ENCODE measurements at places on chromosomes 3 and 15.

DNA sequence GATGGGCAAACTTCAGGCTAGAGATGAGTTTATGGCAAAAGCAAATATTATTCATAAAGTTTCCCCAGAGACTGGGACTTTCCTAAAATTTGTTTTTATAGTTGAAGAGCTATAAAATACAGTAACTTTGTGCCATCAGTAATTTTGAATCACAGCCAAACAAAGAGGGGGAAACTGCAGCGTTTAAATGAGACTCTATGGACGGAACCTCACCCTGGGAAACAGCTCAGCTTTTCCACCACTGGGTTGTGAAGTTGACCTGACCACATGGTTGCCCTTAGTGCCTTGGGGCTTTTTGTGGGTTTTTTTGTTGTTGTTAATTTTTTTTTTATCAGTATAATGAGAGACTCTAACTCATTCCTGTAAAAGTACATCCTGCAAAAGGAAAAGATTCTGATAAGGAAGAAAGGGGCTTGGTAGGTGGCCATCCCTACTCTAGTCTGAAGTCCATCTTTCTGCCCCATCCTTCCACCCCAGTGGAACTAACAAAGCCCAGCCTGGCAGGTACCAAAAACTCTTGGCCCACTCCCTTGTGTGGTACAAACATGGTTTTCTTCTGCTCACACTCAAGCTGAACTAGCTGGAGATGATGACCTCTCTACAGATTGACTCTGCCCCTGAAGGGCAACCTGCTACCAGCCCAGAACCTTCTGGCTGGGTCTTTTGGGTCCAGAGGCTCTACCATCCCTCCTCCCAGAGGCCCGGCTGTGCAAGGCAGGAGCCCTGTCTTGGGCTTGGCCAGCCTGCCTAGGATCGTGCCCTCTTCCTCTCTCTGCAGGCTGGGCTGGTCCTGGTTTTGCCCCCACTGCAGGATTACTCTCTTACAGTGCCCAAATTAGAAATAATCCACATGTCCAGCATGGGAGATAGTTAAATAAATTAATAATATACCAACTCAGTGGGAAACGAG lies 41.2 kb downstream of the RLBP1 start:
- no peak for DNase-seq

DNA sequence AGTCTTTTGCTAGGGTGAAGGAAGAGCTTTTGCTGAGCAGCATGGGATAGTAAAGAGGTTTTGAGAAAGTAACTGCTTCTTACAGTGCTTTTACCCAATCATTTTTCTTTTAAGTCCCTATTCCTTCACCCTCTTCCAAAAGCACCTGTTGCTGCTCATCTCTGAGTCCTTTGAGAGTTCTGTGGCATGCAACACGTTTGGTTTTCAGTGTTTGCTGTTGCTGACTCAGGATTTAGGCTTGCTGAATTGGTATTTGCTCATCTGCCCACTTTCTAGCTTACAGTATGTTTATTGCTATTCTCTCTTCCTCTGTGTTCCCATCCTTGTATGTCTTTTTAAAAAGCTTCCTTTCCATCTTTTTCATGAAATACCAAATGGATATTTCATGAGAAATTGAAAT lies 55.9 kb upstream of the THRB start:
- no peak for DNase-seq

DNA sequence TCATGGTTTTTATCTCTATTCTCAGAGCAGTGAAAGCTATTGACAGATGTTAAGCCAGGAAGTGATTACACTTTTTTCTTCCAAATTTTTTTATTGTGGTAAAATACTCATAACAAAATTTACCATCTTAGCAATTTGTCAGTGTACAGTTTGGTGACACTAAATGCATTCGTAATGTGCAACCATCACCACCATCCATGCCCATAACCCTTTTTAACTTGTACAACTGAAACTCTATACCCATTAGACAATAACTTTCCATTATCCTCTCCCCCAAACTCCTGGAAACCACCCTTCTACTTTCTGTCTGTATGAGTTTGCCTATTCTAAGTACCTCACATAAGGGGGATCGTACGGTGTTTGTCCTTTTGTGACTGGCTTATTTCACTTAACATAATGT lies 15.1 kb upstream of the POMGNT2 start:
- no peak for DNase-seq

- no peak for DNase-seq
Measured at GRCh38 chr15:72113347-72114031, 4.5 kb downstream of the MYO9A start.

GRCh38 chr3:72341380-72341770 lies 506.9 kb downstream of the SHQ1 start:
- no peak for DNase-seq

DNA sequence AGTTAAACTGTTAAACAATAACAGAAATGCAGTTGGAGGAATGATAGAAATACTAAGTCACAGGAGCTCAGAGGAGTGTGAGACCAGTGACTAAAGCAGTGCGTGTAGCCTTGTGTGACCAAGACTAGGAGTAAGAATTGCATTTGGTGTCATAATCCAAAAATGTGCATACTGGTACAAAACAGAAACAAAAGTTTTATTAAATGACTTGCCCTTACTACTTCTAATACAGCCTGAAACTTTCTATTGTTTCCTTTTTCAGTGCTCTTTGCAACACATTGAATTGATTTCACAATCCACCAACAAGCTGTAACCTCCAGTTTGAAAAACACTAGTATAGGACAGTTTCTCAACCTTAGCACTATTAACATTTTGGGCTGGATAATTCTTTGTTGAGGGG lies 17.1 kb downstream of the SNX1 start:
- no peak for DNase-seq

- DNase-seq, result no peak
Measured at GRCh38 chr3:41131224-41131623, 68.1 kb upstream of the CTNNB1 start.

DNA sequence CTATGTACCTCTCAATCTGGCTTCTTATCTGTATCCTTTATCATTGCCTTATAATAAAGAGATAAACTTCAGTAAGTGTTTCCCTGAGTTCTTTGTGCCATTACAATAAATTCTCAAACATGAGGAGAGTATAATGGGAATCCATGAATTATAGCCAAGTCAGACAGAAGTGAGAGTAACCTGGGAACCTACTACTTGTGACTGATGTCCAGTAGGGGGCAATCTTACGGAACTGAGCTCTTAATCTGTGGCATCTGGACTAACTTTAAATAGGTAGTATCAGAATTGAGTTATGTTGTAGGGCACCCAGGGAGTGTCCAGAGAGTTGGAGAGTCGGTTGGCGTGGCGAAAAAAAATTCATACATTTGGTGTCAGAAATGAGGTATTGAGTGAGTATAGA lies 542.6 kb downstream of the ZBBX start:
- no peak for DNase-seq

DNA sequence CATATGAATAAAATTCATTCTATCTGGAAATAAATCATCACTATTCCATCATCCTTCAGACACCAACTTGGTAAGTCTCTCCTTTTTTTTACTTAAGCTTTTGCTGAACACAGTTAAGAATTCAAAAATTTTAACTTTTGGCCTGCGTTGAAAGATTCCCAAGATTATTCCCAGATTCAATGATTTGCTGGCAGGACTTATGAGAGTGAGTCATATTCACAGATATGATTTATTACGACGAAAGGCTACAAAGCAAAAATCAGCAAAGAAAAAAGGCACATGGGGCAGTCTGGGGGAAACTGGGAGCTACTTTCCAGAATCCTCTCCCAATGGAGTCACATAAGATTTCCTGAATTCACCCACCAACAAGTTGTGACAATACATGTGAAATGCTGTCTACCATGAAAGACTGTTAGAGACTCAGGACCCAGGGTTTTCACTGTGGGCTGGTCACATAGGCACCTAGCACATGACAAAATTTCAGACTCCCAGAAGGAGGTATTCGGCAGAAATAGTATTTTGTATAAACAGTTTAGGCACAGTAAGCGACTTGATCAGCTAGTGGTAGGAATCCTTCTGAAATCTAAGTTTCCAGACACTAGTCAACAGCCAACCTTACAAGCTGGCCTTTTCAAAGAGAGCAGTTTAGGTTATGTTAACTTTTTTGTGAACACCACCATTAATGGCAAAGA lies 82.1 kb downstream of the DLG1 start:
- DNase-seq, result no peak

GRCh38 chr3:136678981-136679380 lies 73.2 kb downstream of the STAG1 start:
- DNase-seq, result no peak

GRCh38 chr15:68559345-68560310 lies 19.2 kb upstream of the CORO2B start:
- peak; percentile 59 for DNase-seq

DNA sequence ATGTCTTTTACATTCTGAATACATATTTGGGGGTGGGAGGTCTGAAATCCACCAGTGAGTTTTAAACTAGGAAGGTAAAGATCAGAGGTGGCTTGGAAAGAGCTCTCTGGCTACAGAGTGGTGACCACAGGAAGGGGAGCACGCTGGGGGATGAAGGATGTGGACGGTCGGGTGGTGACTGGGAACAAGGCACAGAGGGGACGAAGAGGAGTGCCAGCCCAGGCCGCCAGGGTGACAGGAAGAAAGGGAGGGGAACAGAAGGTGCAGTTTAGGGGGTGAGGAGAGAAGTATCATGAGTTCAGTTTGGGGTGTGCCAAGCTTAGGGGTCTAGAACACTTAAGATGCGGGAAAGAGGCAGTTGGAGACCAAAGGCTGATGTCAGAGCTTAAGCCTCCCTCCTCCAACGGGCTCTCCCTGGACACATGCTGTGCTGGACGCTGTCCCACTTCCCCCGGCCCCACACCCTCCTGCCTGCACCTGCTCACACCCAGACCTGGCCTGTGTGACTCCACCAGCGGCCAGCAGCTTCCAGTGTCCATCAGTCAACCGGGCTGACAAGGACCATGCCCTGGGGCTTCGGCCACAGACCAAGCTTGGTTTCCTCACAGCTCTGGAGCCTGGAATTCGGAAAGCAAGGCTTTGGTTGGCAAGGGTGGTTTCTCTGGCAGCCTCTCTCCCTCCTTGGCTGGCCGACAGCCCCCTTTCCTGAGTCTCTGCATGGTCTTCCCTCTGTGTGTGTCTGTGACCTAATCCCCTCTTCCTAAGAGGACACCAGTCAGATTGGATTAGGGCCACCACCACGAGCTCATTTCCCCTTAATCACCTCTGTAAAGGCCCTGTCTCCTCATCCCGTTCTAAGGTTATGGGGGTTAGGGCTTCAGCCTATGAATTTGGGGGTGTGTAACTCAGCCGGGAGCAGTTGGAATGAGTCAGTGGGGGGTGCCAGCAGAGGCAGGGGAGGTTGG lies 120.4 kb upstream of the IQSEC1 start:
- DNase-seq, result no peak

- no peak for DNase-seq
Measured at GRCh38 chr3:197001972-197002700, 27.5 kb downstream of the MELTF start.

- no peak for DNase-seq
Measured at GRCh38 chr3:54870423-54870822, 57.4 kb downstream of the LRTM1 start.

DNA sequence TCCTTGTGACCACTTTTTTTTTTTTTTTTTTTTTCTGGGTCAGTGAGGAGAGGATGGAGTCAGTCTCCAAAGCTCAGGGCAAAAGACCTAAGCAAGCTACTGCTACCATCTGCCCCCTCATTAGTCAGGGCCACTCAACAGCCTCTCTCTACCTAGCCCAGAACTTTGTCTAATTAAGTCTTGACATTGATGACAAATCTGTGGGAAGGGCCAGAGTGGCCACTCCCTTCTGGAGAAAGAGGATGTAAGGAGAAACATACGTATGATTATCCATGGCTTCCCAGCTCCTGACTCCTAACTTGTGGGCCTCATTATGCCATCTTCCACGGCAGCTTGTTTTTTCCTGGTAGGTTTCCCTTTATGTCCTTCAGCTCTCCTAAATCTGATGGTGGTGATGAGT lies 37.9 kb downstream of the NR1I2 start:
- DNase-seq, result no peak

DNA sequence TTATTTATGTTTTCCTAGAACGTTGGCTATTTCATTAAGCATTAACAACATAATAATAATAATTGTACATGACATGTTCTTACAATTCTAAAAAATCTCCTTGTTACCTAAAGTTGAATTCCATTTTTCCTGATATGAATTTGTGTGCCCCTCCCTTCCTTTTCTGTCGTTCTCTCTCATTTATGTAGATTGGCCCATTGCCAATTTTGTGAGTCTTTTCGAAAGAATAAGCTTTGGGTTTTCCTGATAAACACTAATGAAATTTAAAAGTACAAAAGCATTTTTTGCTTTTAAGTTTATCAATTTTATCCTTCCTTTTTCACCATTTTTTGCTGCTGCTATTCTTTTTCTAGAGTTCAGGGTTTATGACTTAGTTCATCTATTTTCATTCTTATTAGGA lies 44.9 kb downstream of the PRR23E start:
- DNase-seq, result no peak

GRCh38 chr15:101657968-101658784 lies 6.0 kb upstream of the TM2D3 start:
- DNase-seq, result peak; percentile 79

- DNase-seq, result no peak
Measured at GRCh38 chr3:141524988-141525387, 38.2 kb downstream of the RASA2 start.

DNA sequence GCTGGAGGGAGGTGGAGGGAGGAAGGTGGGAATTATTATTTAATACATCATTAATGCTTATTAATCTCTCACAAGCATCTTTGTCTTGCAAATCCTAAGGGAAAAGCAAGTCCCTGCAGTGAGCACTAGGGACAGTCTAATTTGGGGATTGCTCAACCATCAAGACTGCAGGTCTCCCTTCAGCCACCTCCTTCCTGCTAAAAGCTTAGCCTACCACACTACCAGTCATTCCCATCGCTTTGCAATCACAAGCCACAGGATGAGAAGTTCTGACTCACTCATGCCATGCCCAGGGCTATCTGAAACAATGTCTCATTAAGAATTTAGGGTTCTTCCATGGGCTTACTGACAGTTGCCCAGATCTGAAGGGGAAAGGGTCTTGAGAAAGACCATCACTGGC lies 51.0 kb upstream of the EIF1B start:
- DNase-seq, result no peak

- DNase-seq, result no peak
Measured at GRCh38 chr15:57504599-57504940, 87.1 kb upstream of the MYZAP start.

- no peak for DNase-seq
Measured at GRCh38 chr3:74787011-74787410, 172.6 kb upstream of the CNTN3 start.

DNA sequence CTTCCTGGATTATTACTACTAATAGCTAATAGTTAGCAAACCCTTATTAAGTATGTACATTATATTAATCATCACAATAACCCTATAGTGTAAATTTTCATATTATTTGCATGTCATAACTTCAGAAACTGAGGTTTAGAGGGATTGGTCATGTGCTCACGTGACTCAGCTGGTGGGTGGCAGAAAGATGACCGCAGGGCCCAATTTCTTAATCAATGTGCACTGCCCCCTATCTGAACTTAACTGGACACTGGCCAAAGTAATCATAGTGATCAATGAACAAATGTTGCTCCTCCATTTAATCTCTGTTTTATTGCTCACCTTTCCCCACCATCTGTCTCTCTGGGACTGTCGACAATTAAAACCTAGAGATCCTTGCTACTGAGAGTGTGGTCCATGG lies 52.2 kb downstream of the PLD1 start:
- no peak for DNase-seq

- peak; percentile 32 for DNase-seq
Measured at GRCh38 chr15:43775411-43775965, 1.3 kb downstream of the ELL3 start.

GRCh38 chr3:191283400-191283799 lies 45.8 kb upstream of the CCDC50 start:
- no peak for DNase-seq
